ENCODE measurements at places on chromosomes 5 and 9.

- no peak for DNase-seq
Observed at GRCh38 chr5:112013660-112014059, 256.7 kb upstream of the NREP start.

DNA sequence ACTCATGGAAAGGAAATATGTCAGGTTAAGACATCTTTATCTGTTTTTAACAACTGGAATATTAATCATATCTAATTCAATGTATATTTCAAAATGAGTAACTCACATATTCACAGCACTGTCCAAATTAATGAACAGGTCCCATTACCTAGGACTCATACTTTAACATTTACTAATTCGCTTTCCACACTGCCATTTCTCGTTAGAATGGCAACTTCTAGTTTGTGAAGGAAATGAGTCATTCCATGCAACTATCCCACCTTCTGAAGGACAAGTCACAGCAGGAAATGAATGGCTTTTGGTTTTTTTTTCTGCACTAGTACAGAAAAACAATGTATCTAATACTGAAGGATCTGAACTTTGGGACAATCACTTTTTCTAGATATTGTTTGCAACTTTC lies 24.6 kb upstream of the IFNK start:
- no peak for DNase-seq

- DNase-seq: peak; percentile 26
Observed at GRCh38 chr9:37747271-37747753, 6.3 kb upstream of the TRMT10B start.

- no peak for DNase-seq
Observed at GRCh38 chr5:78717674-78718584, 69.4 kb upstream of the LHFPL2 start.

DNA sequence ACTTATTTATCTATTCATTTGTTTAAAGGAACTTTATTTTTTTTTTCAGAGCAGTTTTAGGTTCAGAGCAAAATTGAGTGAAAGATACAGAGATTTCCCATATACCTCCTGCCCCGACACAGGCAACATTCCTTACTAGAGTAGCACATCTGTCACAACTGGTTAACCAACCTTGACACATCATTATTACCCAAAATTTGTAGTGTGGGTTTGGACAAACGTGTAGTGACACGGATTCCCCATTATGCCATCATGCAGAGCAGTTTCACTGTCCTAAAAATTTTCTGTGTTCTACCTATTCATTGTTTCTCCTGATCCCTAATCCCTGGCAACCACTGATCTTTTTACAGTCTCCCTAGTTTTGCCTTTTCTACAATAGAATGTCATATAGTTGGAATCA lies 57.3 kb upstream of the LHFPL2 start:
- no peak for DNase-seq

- no peak for DNase-seq
Observed at GRCh38 chr5:16427587-16427986, 38.0 kb downstream of the ZNF622 start.

DNA sequence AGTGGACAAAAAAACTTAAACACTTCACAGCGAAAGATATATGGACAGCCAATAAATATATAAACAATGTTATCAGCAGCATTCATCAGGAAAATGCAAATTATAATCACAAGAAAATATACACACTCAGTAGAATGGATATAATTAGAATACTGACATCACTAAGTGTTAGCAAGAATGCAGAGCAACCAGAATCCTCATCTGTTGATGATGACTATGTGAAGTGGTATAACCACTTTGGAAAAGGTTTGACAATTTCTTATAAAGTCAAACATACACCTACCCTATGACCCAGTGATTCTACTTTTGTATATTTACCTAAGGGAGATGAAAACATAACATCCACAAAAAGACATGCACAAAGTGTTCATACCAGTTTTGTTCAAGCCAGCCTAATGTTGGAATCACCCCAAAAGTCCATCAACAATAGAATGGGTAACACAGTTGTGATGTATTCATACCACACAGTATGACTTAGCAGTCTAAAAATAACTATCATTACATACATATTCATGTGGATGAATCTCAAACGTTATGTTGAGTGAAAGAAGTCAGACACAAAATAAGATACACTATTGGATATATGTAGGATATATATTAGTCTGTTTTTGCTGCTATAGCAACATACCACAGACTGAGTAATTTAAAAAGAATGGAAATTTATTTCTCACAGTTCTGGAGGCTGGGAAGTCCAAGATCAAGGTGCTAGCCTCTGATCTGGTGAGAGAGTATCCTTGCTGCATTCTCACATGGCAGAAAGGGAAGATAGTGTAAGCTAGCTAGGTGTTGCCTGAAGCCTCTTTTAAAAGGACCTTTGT lies 148.8 kb upstream of the ADAMTSL1 start:
- no peak for DNase-seq

DNA sequence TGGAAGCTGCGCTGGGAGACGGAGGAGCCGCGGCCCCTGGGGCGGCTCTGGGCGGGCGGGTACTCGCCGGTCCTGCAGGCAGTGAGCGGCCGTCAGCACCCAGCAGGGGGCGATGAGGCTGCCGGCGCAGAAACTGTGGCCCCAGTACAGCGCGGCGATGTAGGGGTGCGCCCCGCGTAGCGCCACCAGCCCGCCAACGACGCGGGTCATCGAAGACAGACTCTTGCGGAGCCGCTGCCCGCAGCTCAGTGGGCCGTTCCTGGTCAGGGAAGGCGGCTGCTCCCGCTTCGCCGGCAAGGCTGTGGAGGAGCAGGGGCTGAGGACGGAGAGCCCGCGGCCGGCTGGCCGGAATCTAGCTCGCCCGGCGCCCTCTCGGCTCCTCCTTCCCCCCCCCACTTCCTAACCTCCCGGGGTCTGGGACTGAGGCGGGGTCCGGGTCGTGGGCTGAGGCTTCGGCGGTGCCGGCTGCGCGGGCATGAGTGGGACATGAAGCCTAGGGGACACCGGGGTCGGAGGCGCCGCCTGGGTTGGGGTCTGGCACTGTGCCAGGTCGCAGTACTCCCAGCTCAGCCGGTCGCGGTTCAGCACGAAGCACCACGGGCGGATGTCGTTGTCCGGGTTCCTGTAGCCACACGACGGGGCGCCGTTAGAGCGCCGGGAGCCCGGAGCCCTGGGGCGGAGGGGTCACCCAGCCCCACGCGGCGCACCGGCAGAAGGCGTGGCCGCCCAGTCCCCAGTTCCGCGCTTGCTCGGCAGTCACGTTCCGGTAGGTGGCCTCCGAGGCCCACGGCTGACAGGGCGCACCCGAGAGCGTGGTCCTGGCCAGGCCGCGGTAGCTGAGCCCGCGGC lies 3.6 kb upstream of the PFN3 start:
- peak; percentile 79 for DNase-seq

GRCh38 chr5:72584466-72584865 lies 77.3 kb upstream of the ZNF366 start:
- no peak for DNase-seq
